ENCODE measurements at places on chromosomes 12 and 14. TPM values are rescaled to one million over a fixed set of nuclear protein-coding genes. Genes with fewer than 3 reads are reported as not detected.

TAS2R30 gene
- 6.0 TPM for total RNA-seq

ANO2 gene
- total RNA-seq = not detected

TMEM30B gene
- 0.77 TPM for total RNA-seq

P2RX2 gene
- not detected for total RNA-seq

KRT8 gene
- total RNA-seq = 0.22 TPM

KRT71 gene
- not detected for total RNA-seq

FZD10 gene
- total RNA-seq = not detected

PLEKHD1 gene
- 0.11 TPM for total RNA-seq

MMP14 gene
- total RNA-seq = 2.1 TPM

DDX51 gene
- 44.5 TPM for total RNA-seq

LRTM2 gene
- not detected for total RNA-seq

- ATAC-seq = peak; percentile 77
These were observed 26.1 kb upstream of the GZMB start for GRCh38 chr14:24659916-24660570.

GRCh38 chr12:27554421-27555186 lies 30.6 kb downstream of the PPFIBP1 start:
- ATAC-seq = no peak

- ATAC-seq = no peak
These were observed 25.6 kb downstream of the EGLN3 start for GRCh38 chr14:33925235-33925634.

DNA sequence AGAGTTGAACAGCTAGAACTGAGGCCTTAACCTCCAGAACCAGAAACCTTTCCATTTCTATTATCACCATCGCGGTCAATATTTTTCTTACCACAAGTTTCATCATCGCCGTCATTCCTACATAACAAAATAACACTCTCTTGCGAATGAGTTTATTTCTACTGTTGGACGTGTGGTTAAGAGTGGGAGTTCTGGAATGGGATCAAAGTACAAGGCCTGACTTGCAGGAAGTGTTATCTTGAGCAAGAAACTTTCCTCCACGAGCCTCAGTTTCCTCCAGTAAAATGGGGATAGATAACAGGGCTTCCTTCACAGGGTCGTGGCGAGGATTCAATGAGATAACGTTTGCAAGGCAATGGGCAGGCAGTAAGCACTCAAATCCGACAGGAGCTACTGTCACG lies 652 bp downstream of the SART3 start:
- ATAC-seq = no peak

DNA sequence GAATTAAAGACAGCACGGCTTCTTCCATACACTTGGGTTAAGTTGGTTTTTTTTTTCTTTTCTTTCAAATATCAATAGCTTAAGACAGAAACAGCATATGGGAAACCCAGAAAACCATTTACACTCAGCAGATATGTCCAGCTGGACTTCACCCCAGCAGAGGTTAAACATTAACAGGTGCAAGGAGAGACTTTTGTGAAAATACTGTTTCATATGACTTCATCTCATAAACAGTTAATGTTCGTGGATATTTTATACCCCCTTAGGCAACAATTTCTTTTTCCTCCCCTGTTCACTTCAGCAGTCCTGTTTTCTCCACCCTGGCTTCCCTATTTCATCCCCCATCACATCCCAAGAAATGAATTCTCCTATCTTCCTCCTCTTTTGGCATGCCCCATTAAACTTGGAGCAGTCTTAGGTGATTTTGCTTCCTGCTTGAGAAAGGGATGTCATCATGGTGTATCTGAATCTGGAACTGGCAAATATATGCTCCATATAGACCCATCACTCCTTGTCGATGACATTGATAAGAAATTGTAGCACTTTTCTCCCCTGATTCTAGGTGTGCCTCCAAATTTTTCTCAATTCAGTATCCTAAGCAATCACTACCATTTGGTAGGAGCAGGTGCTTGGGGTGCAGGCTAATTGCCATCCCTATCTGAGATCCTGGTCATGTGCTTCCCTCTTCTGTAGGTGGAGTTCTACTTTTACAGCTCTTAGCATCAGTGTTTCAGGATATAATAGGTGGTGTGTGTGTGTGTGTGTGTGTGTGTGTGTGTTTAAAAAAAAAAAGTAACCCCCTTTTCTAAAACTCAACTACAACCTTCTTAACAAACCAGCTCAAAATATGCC lies 67.9 kb downstream of the BMP4 start:
- ATAC-seq = no peak

DNA sequence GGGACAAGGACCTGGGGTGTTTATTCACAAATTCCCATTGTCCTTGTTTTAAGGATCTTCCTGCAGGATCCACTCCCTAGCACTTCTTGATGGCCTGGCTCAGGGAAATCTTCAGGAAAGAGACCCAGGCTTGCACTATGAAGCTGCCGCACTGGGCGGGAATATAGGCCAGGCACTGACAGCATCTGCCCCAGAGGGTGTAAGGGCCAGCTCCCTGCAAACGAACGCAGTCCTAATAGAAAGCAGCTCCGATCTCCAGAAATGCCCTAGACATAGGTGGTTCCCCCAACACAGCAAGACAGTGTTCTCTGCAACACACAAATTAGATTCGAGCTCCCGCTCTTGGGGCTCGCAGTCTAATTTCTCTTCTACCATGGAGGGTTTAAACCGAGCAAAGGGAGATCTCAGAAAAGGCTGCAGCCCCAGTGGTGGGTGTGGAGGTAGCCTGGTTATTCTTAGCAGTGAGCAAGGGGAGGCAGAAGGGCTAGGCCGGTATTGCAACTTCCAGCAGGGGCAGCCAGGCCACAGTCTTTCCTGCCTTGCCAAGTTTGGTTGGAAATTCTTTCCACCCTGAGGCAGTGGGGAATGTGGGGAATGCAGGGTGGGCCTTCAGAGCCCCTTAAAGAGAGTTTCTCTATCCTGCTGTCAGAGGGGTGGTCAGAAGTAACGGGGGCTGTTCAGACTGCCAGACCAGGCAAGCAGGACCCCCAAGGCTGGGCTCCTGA lies 16.1 kb upstream of the WSCD2 start:
- ATAC-seq = no peak

- ATAC-seq = no peak
These were observed 11.6 kb upstream of the CCDC85C start for GRCh38 chr14:99615497-99616157.

GRCh38 chr14:63654346-63654745 lies 12.7 kb upstream of the WDR89 start:
- ATAC-seq = no peak

GRCh38 chr12:128387811-128388422 lies 120.9 kb downstream of the TMEM132C start:
- no peak for ATAC-seq

- ATAC-seq = no peak
These were observed 24.2 kb downstream of the FGD4 start for GRCh38 chr12:32423559-32423958.

- no peak for ATAC-seq
These were observed 724.1 kb upstream of the USP15 start for GRCh38 chr12:61536117-61536516.

- no peak for ATAC-seq
These were observed 10.9 kb upstream of the APOF start for GRCh38 chr12:56373515-56373914.

DNA sequence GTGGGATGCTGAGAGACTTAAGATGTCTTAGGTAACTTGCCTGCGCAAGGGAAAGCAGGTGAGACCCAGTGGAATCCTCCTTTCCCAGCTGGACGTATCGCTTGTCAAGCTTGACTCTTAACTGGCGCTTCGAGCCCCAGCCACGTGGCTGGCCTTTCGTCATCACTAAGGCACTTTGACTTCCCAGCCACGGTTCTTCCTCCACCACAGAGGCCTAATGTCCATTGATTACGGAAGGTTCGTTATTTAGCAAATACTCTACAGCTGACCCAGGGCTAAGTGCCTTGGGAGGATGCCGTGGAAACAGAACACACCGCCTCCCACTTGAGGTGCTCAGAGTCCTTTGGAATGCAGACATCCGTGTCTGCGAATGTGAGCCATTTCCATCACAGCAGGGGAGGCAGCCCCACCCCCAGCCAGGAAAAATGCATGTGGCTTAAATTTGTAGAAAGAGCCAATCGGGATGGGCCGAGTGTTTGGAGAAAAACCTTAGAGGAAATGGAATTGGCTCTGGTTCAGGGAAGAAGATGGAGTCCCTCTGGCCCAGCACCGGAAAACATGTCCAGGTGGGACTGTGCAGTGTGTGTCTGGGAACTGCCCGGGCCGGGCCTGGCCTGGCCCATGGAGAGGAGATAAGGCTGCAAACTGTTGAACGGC lies 115.7 kb downstream of the PLXNC1 start:
- ATAC-seq = no peak

- no peak for ATAC-seq
These were observed 50.6 kb upstream of the GALNT9 start for GRCh38 chr12:132379996-132380395.

GRCh38 chr12:52927964-52928363 lies 21.0 kb upstream of the KRT18 start:
- ATAC-seq = no peak

- ATAC-seq = no peak
These were observed 55.3 kb downstream of the FIGNL2 start for GRCh38 chr12:51793201-51793600.

GRCh38 chr12:124523071-124523470 lies 44.3 kb downstream of the NCOR2 start:
- ATAC-seq = peak; percentile 73

DNA sequence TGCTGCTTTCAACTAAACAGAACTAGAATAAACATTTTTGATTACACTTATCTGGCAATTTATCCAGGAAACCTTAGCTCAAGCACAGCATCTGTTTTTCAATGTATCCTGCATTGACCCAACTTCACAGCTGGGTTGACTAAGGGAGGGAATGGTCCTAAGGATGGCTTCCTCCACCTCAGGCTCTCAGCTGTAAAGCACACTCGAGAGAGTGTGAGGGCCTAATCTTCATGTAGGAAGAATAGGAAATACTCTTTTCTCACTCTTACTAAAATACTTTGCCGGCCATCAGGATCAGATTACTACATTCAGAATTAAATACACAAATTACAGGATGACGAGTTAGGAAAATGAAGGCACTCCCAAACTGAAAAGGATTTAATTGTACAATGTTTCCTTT lies 7.2 kb downstream of the SETD3 start:
- ATAC-seq = no peak

GRCh38 chr14:73227812-73228781 lies 9.2 kb upstream of the PAPLN start:
- ATAC-seq = no peak

GRCh38 chr14:56280843-56281242 lies 162.6 kb downstream of the PELI2 start:
- no peak for ATAC-seq

GRCh38 chr12:91467686-91468085 lies 285.1 kb upstream of the DCN start:
- no peak for ATAC-seq

Measured in activated T-helper 17 cell treated with anti-CD3 and anti-CD28 coated beads, Interleukin-2, amount 50 U/mL, for 72 hours (primary cell).